ENCODE measurements at places on chromosomes 7 and 10.
A peak's percentile ranks its signal among the peaks of the same experiment; 100 is the strongest.

GRCh38 chr10:71398976-71399375, 2.3 kb downstream of the CDH23 start:
- DNase-seq, result no peak

GRCh38 chr7:99373091-99374066, 1.2 kb upstream of the ARPC1B start:
- DNase-seq, result no peak

GRCh38 chr7:50149369-50149768, 56.3 kb upstream of the ZPBP start:
- DNase-seq, result no peak

DNA sequence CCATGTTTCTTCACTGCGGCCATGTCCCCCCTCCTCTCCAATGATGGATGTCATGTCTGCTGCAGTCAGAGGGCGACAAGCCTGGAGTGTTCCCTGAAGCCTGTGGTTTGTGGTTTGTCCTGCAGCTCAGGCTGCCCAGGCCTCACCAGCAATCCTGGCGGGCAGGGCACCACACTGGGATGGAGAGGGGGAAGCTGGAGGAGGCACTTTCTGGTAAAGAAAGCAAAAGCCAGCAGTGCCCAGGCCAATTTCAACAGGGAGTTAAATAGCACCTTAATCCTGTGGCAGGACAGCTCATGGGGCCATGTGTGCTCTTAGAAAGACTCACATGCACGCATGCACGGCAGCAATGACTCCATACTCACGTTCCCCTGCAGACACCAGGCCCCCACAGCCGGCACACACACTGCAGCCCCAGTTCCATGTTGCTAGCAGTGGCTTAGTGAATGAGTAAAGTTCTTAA, 158.3 kb downstream of the EGFR start:
- no peak for DNase-seq

GRCh38 chr7:98231493-98232262, 20.4 kb downstream of the TECPR1 start:
- no peak for DNase-seq

DNA sequence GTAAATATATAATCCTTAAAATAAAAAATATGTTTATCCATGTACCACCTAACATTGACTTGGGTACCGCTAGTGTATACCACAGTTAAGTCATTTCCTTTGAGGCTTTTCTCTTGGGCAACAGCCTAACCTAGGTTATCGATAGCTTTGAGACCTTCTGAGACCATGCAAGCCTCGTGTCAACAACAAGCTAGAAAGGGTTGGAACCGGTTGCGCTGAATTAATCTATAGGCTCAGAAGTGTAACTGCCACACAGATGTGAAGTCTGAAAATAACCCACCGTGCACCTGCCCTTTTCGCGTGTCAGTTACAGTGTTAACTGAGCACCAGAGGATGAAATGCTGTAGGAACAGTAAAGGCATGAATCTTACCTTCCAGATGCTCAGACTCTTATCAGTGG, 59.8 kb downstream of the ARID5B start:
- peak; percentile 39 for DNase-seq
